ENCODE measurements at places on chromosomes 1 and 21.

DNA sequence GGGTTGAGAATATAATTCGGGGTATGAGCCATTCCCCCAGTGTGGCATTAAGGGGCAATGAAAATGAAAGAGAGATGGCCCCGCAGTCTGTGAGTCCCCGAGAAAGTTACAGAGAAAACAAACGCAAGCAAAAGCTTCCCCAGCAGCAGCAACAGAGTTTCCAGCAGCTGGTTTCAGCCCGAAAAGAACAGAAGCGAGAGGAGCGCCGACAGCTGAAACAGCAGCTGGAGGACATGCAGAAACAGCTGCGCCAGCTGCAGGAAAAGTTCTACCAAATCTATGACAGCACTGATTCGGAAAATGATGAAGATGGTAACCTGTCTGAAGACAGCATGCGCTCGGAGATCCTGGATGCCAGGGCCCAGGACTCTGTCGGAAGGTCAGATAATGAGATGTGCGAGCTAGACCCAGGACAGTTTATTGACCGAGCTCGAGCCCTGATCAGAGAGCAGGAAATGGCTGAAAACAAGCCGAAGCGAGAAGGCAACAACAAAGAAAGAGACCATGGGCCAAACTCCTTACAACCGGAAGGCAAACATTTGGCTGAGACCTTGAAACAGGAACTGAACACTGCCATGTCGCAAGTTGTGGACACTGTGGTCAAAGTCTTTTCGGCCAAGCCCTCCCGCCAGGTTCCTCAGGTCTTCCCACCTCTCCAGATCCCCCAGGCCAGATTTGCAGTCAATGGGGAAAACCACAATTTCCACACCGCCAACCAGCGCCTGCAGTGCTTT lies 9.4 kb downstream of the PROX1 start:
- DNase-seq: no peak

- DNase-seq: no peak
Measured at GRCh38 chr1:60068393-60069045, 5.1 kb downstream of the C1orf87 start.

DNA sequence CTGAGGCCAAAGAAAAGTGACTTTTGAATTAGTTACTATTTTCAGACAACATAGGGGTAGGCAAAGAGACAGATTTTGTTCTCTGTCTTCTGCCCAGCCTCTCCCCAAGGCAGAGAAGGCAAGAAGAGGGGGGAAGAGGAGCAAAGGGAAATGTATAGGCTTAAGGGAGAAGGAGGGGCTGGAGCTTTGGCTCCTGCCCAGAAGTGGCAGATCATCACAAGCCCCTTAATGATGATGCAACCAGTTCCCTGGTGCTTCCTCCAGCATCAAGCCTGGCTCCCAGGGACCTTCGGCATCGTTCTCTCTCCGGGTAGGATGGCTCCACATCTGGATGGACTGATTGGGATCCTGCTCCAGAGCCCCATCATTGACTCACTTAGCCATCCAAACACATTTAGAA lies 112.8 kb downstream of the KCND3 start:
- no peak for DNase-seq

DNA sequence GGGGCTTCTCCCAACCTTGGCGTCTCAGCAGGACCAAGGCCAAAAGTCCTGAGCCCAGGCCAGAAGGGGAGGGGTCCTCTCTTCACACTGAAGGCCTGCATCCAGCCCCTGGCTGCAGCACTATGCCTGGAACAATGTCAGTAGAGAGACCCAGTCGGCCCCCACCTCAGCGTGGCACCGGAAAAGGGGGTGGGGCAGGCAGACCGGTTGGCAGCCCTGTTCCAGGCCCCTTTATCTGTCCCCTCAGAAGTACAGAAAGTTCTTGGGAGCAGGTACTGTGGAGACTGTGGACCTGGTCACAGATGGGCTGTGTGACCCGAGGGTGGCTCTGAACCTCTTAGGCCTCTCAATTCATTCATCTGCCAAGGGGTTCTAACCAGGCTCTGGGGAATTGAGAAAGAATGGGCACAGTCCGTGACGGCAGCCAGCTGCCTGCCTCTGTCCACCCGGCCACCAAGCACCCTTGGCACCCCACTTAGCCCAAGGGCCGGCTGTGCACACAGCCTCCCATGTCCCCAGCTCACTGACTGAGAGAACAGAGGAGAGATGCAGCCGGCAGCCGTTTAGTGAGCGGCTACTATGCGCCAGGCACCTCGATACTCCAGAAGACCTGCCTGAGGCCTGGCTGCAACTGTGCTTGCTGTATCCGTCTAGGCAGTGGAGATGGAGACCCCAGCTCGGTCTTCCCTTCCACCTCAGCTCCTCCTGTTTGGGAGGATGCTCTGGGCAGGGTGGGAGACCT lies 23.9 kb downstream of the RUNX3 start:
- no peak for DNase-seq

- DNase-seq: no peak
Measured at GRCh38 chr1:214980921-214981320, 101.6 kb upstream of the KCNK2 start.

GRCh38 chr1:185966471-185966870 lies 232.3 kb downstream of the HMCN1 start:
- DNase-seq: no peak

DNA sequence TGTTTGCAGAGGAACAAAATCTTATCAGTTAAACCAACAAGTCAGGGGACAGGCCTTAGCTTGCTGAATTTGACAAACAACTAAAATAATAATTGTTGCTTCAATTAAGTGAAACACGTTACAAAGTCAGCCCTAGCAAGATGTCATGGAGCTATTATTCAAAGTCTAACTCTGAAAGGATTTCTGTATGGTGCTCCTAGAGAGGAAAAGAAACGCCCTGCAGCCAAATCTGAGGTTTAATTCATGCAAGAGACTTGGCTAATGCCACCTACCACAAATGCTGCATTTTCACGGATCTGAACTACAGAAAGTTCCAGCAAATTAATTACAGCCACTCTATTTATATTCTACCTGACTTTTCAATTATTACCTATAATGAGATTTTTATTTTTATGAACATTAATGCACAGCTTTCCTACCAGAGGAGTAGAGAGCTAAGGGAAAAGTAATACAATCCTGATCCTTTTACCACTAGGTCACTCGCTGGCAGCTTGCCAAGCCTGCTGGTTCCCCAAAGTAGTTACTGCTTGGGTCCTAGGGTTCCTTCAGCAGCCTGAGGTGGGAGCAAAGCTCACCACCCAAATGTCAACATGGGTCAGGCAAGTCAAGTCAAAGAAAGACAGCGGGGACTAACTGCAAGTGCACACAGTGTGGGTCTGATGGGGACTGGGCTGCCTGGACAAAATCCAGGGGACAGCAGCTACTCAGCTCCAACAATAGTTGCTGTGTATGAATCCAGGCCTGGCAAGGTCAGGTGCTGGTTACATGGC lies 8.5 kb downstream of the COLGALT2 start:
- DNase-seq: no peak

DNA sequence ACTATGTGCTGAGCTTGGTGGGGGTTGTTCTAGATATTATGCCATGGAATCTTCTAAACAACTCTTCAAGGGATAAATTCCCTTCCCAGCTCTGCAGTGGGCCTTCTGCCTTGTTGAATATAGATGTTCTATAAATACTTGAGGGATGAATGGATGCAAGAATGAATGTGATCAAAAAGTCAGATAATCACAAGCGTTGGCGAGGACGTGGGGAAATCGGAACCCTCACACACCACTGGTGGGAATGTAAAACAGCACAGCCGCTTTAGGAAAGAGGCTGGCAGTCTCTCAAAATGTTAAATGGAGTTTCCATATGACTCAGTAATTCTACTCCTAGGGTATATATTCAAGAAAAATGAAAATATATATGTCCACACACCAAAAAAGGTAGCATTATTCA lies 19.0 kb downstream of the SDC3 start:
- DNase-seq: no peak

GRCh38 chr1:70767377-70767776 lies 280.2 kb downstream of the PTGER3 start:
- DNase-seq: no peak
